Activated T-helper 1 cell treated with anti-CD3 and anti-CD28 coated beads, Interleukin-12 subunit alpha, Interleukin-12 subunit beta, Interleukin-2, Interleukin-4 antibody, amounts not matched to agents 30 ng/mL and 10 ng/mL and 1 ng/mL, durations not matched to agents 14 hours and 24 hours and 36 hours (primary cell): ENCODE measurements at places on chromosomes 2 and 18. TPM values are rescaled to one million over a fixed set of nuclear protein-coding genes. Genes with fewer than 3 reads are reported as not detected.

DNA sequence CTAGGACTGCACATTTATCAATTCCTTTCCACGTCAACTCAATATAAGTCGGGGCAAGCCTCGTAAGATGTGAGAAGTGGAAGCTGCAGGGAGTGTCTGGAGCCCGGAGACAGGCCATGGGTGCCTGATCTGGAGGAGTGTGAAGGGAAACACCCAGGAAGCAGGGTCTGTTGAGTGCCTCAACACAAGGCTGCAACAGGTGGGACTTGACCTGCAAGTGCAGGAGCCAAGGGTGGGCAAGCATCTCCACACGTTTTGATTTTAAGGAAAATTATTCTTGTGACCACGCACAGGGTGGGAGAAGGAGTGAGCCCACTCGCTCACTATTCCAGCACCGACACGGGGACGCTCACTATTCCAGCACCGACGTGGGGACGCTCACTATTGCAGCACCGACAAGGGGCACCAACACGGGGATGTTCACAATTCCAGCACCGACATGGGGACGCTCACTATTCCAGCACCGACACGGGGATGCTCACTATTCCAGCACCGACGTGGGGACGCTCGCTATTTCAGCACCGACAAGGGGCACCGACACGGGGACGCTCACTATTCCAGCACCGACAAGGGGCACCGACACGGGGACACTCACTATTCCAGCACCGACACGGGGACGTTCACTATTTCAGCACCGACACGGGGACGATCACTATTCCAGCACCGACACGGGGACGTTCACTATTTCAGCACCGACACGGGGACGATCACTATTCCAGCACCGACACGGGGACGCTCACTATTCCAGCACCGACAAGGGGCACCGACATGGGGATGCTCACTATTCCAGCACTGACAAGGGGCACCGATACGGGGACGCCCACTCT lies 197.3 kb downstream of the EIPR1 start:
- H3K36me3 ChIP-seq, result peaks cover 5% of the 10 kb centered on the region
- no peaks in the 10 kb centered on the region for H3K27me3 ChIP-seq
- H3K27ac ChIP-seq, result no peak overlapping the region
- H3K4me1 ChIP-seq, result no peaks in the 10 kb centered on the region
- no peak overlapping the region for H3K4me3 ChIP-seq
- no peak for DNase-seq

Gene MC4R
- not detected in 2 replicates for total RNA-seq

Gene ACOXL
- 0.83 and 1.1 TPM in 2 replicates for total RNA-seq

GRCh38 chr18:48942086-48942485 lies 8.7 kb downstream of the SMAD7 start:
- peaks cover 87% of the 10 kb centered on the region for H3K4me1 ChIP-seq
- H3K27me3 ChIP-seq, result peaks cover 2% of the 10 kb centered on the region
- H3K4me3 ChIP-seq, result peak overlapping the region; percentile 81

DNA sequence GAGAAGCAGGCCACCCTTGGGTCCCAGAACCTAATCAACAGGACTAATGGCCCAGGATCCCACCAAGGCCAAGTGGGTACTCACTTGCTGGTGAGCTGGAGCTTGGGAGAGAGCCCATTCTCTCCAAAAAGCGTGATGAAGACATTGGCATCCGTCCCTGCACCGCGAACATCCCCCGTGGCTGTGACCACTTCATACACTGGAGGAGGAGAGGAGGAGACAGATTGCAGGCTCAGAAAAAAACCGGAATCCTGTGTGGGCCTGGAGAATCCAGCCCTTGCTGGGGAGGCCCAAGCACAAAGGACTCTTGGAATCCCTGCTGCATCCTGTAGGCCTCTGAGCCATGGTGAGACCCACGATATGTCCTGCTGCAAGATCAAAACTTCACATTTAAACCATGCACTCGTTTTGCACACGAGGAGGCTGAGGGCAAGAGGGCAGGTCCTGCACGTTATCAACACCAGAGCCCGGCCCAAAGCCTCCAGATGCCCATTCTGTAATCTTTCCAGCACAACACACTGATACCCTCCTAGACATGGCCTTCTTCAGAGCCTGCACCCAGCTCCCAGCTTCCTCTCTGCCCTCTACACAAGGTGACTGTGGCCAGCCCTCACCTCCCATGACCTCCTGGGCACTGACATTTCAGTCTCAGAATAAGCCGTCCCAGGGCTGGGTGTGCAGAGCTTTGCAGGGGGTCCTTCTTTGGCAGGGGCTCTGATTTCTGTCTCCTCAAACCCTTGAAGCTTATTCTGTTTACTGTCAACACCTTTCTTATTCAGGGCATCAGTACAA lies 7.8 kb downstream of the LOXHD1 start:
- DNase-seq, result no peak
- no peaks in the 10 kb centered on the region for H3K36me3 ChIP-seq
- no peak overlapping the region for H3K27ac ChIP-seq
- H3K27me3 ChIP-seq, result peaks cover 10% of the 10 kb centered on the region

Gene RIOK3
- total RNA-seq, result 40.8 and 52.2 TPM in 2 replicates

Gene CCDC85A
- not detected in 2 replicates for total RNA-seq

Gene RBFA
- total RNA-seq, result 48.5 and 50.3 TPM in 2 replicates

Gene HES6
- total RNA-seq, result 10.3 and 11.2 TPM in 2 replicates

DNA sequence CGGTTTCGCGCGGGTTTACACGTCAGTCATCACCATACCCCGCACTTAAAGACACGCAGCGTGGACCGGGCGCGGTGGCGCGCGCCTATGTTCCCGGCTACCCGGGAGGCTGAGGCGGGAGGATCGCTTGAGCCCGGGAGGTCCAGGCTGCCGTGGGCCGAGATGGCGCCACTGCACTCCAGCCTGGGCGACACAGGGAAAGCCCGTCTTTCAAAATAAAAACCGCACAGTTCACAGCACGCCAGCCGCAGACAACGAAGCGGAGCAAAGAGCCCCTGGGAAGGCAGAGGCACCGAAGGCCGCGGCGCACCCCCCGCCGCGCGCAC lies 328 bp downstream of the DTYMK start:
- no peaks in the 10 kb centered on the region for H3K27me3 ChIP-seq
- peaks cover 21% of the 10 kb centered on the region for H3K36me3 ChIP-seq
- H3K27ac ChIP-seq, result peak overlapping the region; percentile 84
- no peak for DNase-seq
- H3K4me3 ChIP-seq, result peak overlapping the region; percentile 89

GRCh38 chr2:113175736-113176695 lies 2.2 kb downstream of the PSD4 start:
- peaks cover 3% of the 10 kb centered on the region for H3K27me3 ChIP-seq
- peaks cover 81% of the 10 kb centered on the region for H3K4me1 ChIP-seq
- peak overlapping the region; percentile 89 for H3K4me3 ChIP-seq
- peak; percentile 26 for DNase-seq
- H3K36me3 ChIP-seq, result peaks cover 58% of the 10 kb centered on the region

- H3K4me3 ChIP-seq, result no peak overlapping the region
- no peaks in the 10 kb centered on the region for H3K27me3 ChIP-seq
- H3K4me1 ChIP-seq, result no peaks in the 10 kb centered on the region
- no peaks in the 10 kb centered on the region for H3K36me3 ChIP-seq
- no peak overlapping the region for H3K27ac ChIP-seq
Observed at GRCh38 chr18:41353777-41354528, 601.1 kb upstream of the PIK3C3 start.

GRCh38 chr2:217195016-217195415 lies 335.2 kb upstream of the TNP1 start:
- H3K4me3 ChIP-seq, result no peak overlapping the region
- peaks cover 1% of the 10 kb centered on the region for H3K36me3 ChIP-seq
- no peak overlapping the region for H3K27ac ChIP-seq
- H3K4me1 ChIP-seq, result no peaks in the 10 kb centered on the region
- H3K27me3 ChIP-seq, result no peaks in the 10 kb centered on the region
- DNase-seq, result no peak

Gene CRACDL
- 0.13 and 0.32 TPM in 2 replicates for total RNA-seq

DNA sequence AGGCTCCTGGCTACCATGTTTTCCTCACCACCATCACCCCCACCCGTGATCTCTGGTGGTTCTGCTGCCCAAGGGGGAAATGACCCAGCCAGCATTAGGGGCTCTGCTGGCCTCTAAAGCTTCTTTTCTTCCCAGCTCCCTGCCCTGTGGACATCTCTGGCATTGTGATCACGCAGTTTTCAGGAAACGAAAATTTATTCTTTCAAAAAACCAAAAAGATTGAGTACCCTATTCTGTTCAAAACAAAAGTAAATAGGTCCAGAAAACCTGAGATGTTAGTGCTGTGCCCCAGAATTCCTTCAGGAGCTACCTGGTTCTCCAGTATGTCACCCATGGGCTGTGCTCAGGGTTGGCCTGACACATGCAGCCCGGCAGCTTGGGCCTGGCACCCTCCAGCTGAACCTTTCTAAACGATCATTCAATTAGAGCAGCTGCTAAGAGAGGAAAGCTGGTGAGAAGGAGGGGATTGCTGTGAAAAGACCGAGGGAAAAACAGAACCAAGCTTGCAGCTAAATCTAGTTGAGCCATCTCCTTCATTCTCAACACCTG lies 157.5 kb downstream of the MGAT5 start:
- no peak overlapping the region for H3K4me3 ChIP-seq
- H3K27ac ChIP-seq, result no peak overlapping the region
- no peaks in the 10 kb centered on the region for H3K27me3 ChIP-seq
- H3K36me3 ChIP-seq, result peaks cover 2% of the 10 kb centered on the region
- peaks cover 28% of the 10 kb centered on the region for H3K4me1 ChIP-seq

DNA sequence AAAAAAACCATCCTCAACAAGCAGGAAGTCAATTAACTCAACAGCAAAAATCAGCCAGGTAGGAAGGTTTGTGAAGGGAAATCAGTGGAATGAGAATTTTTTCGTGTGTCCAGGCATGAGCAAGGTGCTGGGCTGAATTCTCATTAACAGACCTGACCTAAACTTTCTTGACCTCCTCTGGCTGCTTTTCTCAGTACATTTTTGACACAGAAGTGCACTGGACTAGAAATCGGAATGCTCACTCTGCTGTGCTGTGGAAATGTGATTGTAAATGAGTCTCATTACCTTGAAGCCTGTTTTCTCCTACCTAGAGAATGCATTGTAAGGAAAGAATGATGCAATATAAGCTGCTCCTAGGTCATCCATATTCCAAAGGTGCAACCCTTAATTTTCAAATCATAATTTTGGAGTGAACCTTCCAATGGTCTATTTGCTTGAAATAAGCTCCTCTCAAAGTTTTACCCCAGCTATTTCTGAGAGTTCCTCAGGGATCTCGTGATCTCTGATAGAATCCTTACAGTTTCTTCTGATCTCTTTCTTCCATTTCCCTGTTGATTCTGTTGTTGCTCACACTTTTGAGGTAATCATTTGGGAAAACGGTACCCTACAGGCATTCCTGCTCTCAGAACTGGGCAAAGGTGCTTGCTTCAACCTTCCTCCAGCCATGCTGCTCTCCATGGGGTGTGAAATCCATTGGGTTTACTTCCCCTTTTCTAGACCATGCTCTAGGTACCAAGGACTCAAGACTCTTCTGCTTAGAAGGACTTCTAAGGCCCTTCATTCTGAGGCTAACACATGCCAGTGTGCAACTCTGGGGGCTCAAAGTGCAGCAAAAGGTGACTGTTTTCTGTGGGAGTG lies 104.9 kb upstream of the ITPRID2 start:
- H3K4me1 ChIP-seq, result peaks cover 28% of the 10 kb centered on the region
- no peak overlapping the region for H3K27ac ChIP-seq
- DNase-seq, result no peak
- peaks cover 5% of the 10 kb centered on the region for H3K27me3 ChIP-seq
- no peak overlapping the region for H3K4me3 ChIP-seq
- peaks cover 2% of the 10 kb centered on the region for H3K36me3 ChIP-seq

GRCh38 chr2:165967746-165968145 lies 14.2 kb upstream of the TTC21B start:
- H3K27ac ChIP-seq, result no peak overlapping the region
- DNase-seq, result no peak
- H3K27me3 ChIP-seq, result peaks cover 16% of the 10 kb centered on the region

DNA sequence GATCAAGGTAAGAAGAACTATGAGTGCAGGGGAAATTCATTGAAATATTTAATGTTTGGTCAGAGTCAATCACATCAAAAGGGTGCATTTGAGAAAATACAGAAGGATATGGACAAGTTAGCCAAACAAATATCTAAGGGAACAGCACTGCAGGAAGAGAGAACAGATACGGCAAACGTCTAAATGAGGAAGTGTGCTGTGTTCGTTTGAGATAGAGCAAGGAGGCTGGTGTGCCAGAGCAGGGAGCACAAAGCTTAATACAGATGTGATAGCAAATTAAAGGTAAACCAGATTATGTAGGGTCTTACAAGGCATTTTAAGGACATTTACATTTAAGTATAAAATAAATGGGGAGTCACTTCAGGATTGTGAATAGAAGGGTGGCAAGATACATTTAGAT lies 241.3 kb upstream of the ZNF804A start:
- DNase-seq, result no peak
- no peaks in the 10 kb centered on the region for H3K27me3 ChIP-seq
- H3K27ac ChIP-seq, result no peak overlapping the region
- H3K4me3 ChIP-seq, result no peak overlapping the region

DNA sequence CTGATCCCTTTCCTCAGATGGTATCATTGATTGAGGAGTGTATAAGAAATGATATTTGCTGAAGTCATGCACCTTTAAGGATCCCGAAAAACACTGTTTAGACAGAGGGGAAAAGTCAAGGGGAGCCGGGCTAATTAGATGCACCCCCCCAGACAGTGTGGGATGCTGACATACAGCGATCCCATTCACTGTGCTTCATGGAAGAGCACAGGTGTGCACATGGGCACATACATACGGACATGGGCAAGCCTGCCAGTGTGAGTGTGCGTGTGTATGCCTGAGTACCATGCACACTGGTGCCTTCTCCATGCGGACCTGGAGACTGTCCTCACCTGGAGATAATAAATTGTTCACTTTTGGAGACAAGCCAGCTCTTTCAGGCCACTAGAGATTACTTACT lies 22.6 kb downstream of the MEIS1 start:
- DNase-seq, result no peak
- no peak overlapping the region for H3K27ac ChIP-seq
- H3K4me1 ChIP-seq, result no peaks in the 10 kb centered on the region
- peaks cover 2% of the 10 kb centered on the region for H3K27me3 ChIP-seq
- no peaks in the 10 kb centered on the region for H3K36me3 ChIP-seq

Gene GCA
- total RNA-seq, result 14.5 and 14.9 TPM in 2 replicates

GRCh38 chr2:205682971-205683501 lies 735 bp downstream of the NRP2 start:
- peaks cover 57% of the 10 kb centered on the region for H3K27me3 ChIP-seq
- no peak for DNase-seq
- peak overlapping the region; percentile 40 for H3K27ac ChIP-seq

Gene ABHD1
- total RNA-seq, result 0.34 and 0.96 TPM in 2 replicates

Gene GPBAR1
- total RNA-seq, result 0.54 and 0.78 TPM in 2 replicates

Gene COLEC12
- total RNA-seq, result not detected in 2 replicates

- H3K4me3 ChIP-seq, result no peak overlapping the region
- H3K27me3 ChIP-seq, result no peaks in the 10 kb centered on the region
- H3K4me1 ChIP-seq, result peaks cover 27% of the 10 kb centered on the region
- no peak for DNase-seq
- H3K27ac ChIP-seq, result no peak overlapping the region
Observed at GRCh38 chr2:152729844-152730243, 11.4 kb downstream of the ARL6IP6 start.

Gene CEP76
- total RNA-seq, result 16.1 and 17.5 TPM in 2 replicates

Gene MTIF2
- 42.3 and 44.1 TPM in 2 replicates for total RNA-seq

- peak overlapping the region; percentile 78 for H3K4me3 ChIP-seq
- peaks cover 25% of the 10 kb centered on the region for H3K4me1 ChIP-seq
- peak overlapping the region; percentile 78 for H3K27ac ChIP-seq
- no peak for DNase-seq
Observed at GRCh38 chr18:34977838-34978532, 63.2 kb upstream of the MAPRE2 start.

Gene C2orf72
- 0.15 TPM in 1 of 2 replicates, not detected in the other for total RNA-seq

Gene NAB1
- total RNA-seq, result 34.1 and 35.3 TPM in 2 replicates
